ENCODE measurements at places on chromosomes 3 and 15.
A peak's percentile ranks its signal among the peaks of the same experiment; 100 is the strongest.

GRCh38 chr3:94593526-94594150 lies 530.8 kb downstream of the NSUN3 start:
- no peak for DNase-seq

GRCh38 chr3:13420045-13420830 lies at the start of gene NUP210:
NUP210 (minus strand) TSS chr3:13420322; CDS start chr3:13420226, 96 bp downstream.
- DNase-seq: peak; percentile 57

DNA sequence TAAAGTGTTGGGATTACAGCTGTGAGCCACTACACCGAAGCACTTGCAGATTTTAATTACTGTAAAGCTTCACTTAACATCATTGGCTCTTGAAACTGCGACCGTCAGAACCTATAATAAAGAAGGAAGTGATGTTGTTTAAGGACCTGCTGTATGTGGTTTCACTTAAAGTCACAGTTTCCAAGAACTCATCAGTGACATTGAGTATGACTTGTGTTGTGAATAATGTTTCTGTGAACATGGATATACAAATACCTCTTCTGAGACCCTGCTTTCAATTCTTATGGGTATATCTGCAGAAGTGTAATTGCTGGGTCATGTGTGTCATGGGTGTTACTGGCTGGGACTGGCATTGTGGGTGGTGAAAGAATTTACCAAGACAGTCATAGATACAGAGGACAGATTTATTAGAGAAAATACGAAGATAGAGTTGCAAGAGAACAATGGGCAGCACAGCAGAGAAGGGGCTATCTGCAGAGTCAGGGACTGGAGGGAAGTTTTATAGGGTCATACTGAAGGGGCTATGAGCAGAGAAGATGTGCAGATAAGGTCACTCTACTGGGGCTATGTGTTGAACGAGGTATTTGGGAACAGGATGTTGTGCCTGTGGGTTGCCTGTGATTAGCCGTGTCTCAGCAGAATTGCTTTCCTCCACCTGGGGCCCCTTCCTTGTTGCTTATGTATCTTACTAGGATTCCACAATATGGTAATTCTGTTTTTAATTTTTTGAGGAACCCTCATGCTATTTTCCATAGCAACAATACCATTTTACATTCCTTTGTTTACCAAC lies 4.5 kb downstream of the NDUFB5 start:
- no peak for DNase-seq

DNA sequence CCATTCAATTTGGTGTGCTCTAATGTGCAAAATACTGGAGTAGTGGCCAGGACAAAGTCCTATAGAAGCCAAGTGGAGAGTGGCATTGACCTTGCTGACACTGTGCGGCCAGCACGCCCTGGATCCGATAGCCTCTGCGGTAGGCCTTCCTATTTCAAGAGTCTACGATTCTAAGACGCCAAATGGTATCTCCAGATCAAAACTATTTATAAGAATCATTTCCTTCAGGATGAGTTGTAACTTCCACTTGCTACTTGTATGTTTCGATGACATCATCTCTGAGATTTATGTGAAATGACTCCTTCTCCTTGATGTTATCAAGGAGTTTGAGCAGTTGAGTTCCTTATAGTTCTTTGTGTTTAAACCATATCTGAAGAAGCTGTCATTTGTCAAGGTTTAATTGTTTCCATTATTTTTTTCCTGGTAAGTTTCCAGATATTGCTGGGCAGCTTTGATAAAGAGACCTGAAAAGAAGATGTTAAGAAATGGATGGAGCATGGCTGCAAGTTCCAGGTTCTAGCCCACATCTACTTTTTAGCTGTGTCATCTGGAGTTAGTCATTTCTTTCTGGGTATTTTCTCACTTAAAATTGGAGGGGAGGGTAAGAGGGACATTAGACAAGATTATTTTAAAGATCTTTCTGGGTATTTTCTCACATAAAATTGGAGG lies 71.8 kb downstream of the TMEM44 start:
- DNase-seq: no peak

DNA sequence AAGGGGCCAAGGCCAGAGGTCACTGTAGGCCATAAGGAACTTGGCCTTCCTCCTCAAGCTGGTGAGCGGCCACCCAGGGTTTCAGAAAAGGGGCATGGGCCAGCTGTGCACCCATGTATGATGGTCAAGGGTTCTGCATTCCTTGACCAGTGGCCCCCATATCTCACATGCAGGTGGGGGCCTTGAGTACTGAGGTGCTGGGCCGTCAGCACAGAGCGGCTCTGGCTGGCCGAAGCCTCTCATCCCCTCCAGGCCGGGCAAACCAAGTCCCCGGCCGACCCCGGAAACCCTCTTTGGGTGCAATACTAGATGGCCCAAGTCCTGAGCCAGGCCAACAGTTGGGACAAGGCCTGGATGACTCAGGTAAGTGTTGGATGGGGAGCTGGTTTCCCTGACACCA lies 9.5 kb downstream of the ALG3 start:
- no peak for DNase-seq

GRCh38 chr3:133293397-133294110 lies 106.3 kb upstream of the BFSP2 start:
- DNase-seq: no peak

GRCh38 chr15:52295421-52296001 lies at the start of gene MYO5C:
MYO5C (minus strand) TSS chr15:52295804; CDS start chr15:52295636, 168 bp downstream.
- DNase-seq: no peak

DNA sequence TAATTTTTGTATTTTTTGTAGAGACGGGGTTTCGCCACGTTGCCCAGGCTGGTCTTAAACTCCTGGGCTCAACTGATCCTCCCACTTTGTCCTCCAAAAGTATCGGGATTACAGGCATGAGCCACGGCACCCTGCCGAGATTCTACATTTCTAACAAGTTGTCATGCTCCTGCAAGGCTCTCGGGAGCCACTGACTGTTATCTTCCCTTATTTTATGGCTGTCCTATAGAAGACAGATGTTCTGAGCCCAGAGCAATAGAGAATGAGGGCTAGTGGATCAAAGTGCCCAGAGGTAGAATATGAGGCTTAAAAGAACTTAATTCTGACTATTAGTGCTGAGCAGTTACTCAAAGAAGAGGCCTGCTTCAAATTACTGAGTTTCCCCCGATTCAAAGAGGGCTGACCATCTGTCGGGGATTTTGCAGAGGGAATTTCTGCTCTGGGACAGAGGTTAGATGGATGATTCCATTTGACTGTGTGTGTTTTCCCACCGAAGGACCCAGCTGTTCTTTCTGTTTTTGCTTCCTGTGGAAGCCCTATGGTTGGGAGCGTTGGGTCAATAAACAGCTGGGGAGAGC lies 39.5 kb downstream of the ITPR1 start:
- no peak for DNase-seq

DNA sequence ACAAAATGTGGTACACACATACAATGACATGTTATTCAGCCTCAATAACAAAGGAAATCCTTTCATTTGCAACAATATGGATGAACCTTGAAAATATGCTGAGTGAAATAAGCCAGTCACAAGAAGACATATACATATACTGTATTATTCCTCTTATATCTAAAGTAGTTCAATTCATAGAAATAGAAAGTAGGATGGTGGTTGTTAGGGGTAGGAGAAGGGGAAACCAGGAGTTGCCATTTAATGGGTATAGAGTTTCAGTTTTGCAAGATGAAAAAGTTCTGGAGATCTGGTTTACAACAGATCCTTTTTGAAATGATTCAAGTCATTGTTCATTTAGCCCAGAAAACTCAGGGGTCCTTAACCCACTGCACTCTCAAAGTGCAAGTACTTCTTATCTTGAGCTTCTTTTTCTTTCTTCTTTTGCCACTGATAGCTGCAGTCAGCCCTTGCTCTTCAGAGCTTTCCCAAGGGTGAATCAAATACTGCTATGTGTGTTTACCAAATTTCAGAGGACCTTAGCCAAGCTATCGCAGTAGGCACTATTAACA lies 208.0 kb upstream of the EOMES start:
- no peak for DNase-seq

- DNase-seq: peak; percentile 28
These were observed 39.4 kb upstream of the LMOD3 start for GRCh38 chr3:69161587-69162307.

- DNase-seq: no peak
These were observed 155.6 kb downstream of the ADAM10 start for GRCh38 chr15:58593870-58594269.

- DNase-seq: no peak
These were observed 114.0 kb downstream of the FOXB1 start for GRCh38 chr15:60118146-60118545.

GRCh38 chr3:50470658-50471057 lies 32.8 kb downstream of the CACNA2D2 start:
- DNase-seq: no peak

GRCh38 chr3:177468331-177468730 lies 271.0 kb upstream of the TBL1XR1 start:
- no peak for DNase-seq

DNA sequence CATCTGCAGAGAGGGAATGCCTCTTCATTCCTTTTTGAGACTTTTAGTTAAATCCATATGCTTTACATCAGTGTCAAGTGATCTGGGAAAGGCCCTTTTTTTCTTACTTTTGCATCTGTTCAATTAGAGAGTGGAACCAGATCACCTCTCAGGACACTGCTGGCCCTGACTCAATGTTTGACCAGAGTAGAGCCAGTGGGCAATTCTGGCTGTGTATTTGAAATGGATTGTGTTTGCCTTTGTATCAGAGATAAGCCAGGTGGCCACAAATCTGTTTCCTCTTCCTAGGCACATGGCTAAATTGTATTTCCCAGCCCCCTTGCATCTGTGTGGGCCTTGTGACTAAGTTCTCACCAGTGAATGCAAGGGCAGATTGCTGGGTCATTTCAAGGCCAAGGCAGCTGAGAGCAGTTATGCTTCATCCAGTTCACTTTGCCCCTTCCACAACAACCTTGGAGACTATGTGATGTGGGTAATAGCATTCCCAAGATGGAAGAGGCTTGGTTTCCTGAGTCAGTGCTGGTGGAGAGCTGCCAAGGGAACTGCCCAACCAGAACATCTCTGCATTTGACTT lies 75.6 kb upstream of the CACNA2D3 start:
- DNase-seq: no peak

GRCh38 chr3:42852441-42852840 lies 23.2 kb downstream of the CYP8B1 start:
- no peak for DNase-seq

DNA sequence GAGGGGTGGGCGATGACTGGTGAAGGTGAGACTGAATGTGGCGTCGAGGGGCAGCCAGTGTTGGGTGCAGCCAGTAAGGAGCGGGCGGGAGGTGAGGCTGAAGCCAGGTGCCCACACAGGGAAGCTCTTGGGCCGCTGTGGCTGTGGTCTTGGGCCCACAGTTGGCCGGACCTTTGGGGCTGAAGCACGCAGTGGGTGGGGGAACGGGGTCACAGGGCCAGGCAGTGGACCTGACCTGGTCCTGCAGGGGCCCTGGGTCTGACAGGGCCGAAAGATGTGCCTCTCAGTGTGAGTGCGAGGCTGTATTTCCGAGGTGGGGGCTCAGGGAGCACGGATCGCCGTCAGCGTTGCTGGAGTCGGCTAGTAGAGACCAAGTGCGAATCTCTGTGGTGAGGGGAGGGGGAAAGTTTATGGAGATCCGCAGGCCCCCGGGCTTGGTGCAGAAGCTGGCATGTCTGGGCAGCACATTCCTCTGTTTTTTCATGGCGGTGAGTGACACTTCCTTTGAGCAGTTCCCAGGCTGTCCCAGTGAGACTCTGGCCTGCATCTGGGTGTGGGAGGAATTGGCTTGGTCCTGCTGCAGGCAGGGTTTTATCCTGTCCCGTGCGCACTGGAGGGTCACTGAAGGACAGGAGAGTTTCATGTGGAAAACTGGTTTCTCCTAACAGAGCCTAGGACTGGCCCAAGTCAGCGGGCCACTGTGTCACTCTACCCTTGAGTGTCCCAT lies 100.8 kb downstream of the TMEM266 start:
- DNase-seq: no peak

- DNase-seq: no peak
These were observed 6.5 kb downstream of the PBRM1 start for GRCh38 chr3:52679199-52679538.

GRCh38 chr15:79952329-79952728 lies 18.7 kb downstream of the BCL2A1 start:
- no peak for DNase-seq

- DNase-seq: no peak
These were observed 14.2 kb downstream of the IQGAP1 start for GRCh38 chr15:90402223-90402622.

GRCh38 chr3:67593761-67594234 lies 60.6 kb downstream of the SUCLG2 start:
- DNase-seq: no peak

- no peak for DNase-seq
These were observed 21.7 kb downstream of the CLDN11 start for GRCh38 chr3:170440344-170440743.

DNA sequence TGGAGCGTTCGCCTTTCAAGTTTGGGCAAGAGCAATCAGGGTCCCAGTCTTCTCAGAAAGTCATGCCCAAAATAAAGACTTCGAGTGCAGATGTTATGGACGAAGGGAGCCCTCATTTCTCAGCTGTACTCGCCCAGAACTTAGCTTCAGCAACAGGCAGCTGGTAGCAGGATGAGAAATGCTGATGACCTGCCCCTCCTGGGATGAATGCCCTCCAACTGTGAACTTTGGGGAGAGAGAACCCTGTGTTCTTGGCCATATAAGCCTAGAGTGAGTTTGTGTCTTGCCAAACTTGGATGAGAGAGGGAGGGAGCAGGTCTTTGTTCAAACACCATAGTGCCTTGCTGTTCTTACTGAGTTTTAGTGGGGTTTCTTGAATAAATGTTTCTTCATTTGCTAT lies 400.3 kb downstream of the LRTM1 start:
- no peak for DNase-seq

DNA sequence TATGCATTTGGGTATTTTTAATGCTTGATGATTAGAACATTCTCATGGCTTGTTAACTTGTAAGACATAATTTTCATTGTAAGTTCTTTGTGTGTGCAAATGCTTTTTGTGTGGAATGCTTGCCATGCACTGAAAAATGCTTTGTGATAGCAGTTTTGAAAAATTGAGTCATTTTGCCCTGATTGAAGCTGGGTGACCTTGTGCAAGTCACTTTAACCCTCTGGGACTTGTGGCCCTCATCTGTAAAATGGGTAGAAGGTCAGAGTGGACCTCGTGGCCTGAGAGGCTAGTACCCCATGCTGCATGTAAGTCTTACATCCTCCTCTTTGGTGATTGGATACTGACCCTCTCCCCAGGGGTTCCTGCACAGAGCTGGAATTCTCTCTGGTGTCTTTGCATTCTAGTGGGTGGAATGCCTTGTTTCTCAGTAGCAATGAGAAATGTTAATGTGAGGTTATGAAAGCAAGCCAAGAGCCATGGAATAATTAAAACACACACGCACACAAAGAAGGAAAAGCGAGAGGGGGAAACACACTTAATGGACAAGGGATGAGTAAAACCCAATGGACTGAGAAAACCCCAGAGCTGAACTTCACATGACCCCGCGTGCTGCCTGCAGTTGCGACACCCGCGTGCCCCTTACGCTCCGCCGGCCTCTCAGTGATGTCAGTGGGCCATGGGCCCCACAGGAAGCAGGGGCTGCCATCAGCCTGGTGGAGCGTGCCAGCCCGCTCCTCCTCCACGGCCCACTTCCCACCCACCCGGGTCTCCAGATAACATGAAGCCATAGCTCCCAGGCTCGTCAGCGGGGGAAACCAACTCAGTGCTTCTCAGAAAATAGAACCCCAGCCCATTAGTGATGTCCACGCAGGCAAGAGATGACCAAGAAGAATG lies 44.0 kb downstream of the SMAD3 start:
- no peak for DNase-seq

Measured in stimulated activated CD4-positive, alpha-beta T cell treated with anti-CD3 and anti-CD28 coated beads, TNF-alpha, amount 100 ng/mL, for 24 hours (primary cell).